ENCODE measurements at places on chromosomes 12 and 14. TPM values are rescaled to one million over a fixed set of nuclear protein-coding genes. Genes with fewer than 3 reads are reported as not detected.
A peak's percentile ranks its signal among the peaks of the same experiment; 100 is the strongest.

Gene HOTAIR
- not detected for total RNA-seq

Gene SAMD15
- total RNA-seq: 2.8 TPM

Gene SYT10
- total RNA-seq: 0.21 TPM

Gene EIF2S3B
- 0.68 TPM for total RNA-seq

Gene FGD6
- 22.9 TPM for total RNA-seq

Gene RPS6KL1
- total RNA-seq: 2.0 TPM

Gene CPM
- total RNA-seq: 224 TPM

DNA sequence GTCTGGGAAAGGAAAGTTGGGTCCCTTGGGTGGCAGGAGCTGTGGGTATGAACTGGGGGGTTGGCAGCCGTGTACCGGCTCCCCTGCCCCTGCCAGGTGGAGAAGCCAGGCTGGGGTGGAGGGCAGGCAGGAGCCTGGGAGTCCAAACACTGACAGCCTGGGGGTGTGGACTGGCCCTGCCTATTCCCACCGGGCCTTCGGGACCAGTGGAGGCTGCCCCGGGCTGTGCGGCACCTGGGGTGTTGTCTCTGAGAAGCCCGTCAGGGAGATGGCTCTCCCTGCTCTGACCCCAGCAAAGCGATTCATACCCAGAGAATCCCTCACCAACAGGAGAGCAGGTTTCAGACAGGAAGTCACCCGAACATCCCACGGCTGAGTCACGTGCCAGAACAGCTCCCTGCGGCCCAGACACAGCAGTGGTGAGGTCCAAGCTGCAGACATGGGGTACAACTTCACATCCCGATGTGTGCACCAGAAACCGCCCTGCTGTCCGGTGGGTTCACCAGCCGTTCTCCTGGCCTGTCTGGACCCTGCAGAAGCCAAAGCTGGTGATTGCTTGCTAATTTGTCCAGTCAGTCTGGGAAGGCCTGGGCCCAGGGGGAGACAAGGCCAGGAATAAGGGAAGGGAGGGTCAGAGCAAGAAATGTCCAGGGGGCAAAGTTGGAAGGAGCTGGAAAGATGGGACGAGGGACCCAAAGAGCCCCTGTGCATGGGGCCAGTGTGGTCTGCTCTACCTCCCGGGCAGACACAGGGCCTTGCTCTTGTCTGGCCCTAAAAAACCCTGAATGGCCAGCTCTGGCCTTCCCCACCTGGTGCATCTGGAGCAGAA lies 2.1 kb upstream of the GPR132 start:
- H3K36me3 ChIP-seq: no peaks in the 10 kb centered on the region
- H3K4me3 ChIP-seq: no peak overlapping the region
- H3K27me3 ChIP-seq: no peaks in the 10 kb centered on the region
- peaks cover 55% of the 10 kb centered on the region for H3K4me1 ChIP-seq
- H3K27ac ChIP-seq: peak overlapping the region; percentile 84

- no peaks in the 10 kb centered on the region for H3K4me1 ChIP-seq
- H3K27ac ChIP-seq: no peak overlapping the region
- no peaks in the 10 kb centered on the region for H3K27me3 ChIP-seq
- H3K36me3 ChIP-seq: no peaks in the 10 kb centered on the region
- DNase-seq: no peak
- H3K4me3 ChIP-seq: no peak overlapping the region
Measured at GRCh38 chr12:83538361-83538965, 851.8 kb downstream of the TMTC2 start.

GRCh38 chr12:1680804-1681492 lies 9.9 kb upstream of the ADIPOR2 start:
- peak overlapping the region; percentile 47 for H3K27ac ChIP-seq
- H3K4me3 ChIP-seq: no peak overlapping the region
- no peaks in the 10 kb centered on the region for H3K36me3 ChIP-seq

DNA sequence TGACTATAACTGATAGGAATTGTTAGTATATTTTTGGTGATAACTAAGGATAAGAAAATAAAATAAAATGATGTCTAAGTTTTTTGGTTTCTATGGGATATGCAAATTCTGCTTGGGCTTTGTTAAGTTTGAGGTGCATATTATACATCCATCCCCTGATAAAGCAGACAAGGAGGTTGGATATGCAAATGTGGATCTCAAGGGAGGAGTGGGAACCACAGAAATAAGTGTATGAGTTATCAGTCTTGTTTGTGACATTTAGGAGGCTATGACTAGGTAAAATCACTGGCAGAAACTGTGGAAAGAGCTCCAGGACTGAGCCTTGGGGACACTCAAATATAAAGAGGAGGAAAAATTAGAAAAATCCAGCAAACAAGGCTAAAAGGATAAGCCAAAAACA lies 719.4 kb downstream of the RERGL start:
- no peak overlapping the region for H3K27ac ChIP-seq
- no peak overlapping the region for H3K4me3 ChIP-seq
- no peaks in the 10 kb centered on the region for H3K4me1 ChIP-seq
- H3K36me3 ChIP-seq: no peaks in the 10 kb centered on the region
- no peak for DNase-seq

GRCh38 chr14:26730929-26731618 lies 133.2 kb upstream of the NOVA1 start:
- no peak for DNase-seq
- no peak overlapping the region for H3K4me3 ChIP-seq
- H3K36me3 ChIP-seq: no peaks in the 10 kb centered on the region
- no peaks in the 10 kb centered on the region for H3K4me1 ChIP-seq
- H3K27me3 ChIP-seq: no peaks in the 10 kb centered on the region

DNA sequence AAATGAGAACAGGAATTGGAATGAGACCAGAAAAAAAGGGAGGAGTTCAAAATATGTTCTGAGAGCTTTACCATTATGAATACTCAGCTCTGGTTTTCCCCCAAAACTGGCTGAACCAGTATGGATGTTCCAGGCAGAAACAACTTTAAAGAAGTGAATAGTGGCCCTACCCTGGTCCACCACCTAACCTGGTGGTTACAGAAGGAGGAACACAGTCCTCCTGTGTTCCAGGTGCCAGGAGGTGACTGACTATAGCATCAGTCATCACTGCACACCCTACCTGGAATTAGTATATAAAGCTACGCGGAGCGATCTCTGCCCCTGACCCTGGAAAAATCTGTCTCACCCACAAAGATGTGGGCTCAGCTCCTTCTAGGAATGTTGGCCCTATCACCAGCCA lies at the start of gene A2ML1:
Gene A2ML1, plus strand, starts transcription at position 324 of the 400 bp plus-strand sequence. Its CDS starts 31 bp downstream, at position 355.
- H3K27me3 ChIP-seq: no peaks in the 10 kb centered on the region
- H3K27ac ChIP-seq: no peak within 1 kb of the TSS
- H3K36me3 ChIP-seq: no peaks in the 10 kb centered on the region

- H3K36me3 ChIP-seq: no peaks in the 10 kb centered on the region
- H3K4me1 ChIP-seq: no peaks in the 10 kb centered on the region
- no peak overlapping the region for H3K4me3 ChIP-seq
- no peak for DNase-seq
- H3K27me3 ChIP-seq: no peaks in the 10 kb centered on the region
Measured at GRCh38 chr12:30814295-30814655, 59.5 kb upstream of the CAPRIN2 start.

GRCh38 chr12:92199819-92200576 lies 54.4 kb upstream of the BTG1 start:
- DNase-seq: no peak
- no peak overlapping the region for H3K27ac ChIP-seq
- no peaks in the 10 kb centered on the region for H3K4me1 ChIP-seq
- no peaks in the 10 kb centered on the region for H3K27me3 ChIP-seq

DNA sequence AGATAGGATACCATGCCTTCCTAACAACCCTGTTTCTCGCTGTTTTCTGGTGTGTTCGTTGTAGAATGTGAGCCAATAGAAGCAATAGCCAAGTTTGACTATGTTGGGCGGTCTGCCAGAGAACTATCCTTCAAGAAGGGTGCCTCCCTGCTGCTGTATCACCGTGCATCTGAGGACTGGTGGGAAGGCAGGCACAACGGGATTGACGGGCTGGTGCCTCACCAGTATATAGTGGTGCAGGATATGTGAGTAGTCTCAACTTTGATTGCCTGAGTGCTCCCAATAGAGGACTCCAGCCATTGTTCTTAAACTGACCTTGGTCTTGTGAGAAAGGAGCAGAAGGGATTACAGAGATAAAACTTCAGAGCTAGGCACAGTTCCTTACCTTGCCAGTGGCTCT lies 96.2 kb downstream of the KICS2 start:
- DNase-seq: no peak
- H3K27ac ChIP-seq: no peak overlapping the region
- no peak overlapping the region for H3K4me3 ChIP-seq
- peaks cover 8% of the 10 kb centered on the region for H3K36me3 ChIP-seq
- H3K4me1 ChIP-seq: no peaks in the 10 kb centered on the region

DNA sequence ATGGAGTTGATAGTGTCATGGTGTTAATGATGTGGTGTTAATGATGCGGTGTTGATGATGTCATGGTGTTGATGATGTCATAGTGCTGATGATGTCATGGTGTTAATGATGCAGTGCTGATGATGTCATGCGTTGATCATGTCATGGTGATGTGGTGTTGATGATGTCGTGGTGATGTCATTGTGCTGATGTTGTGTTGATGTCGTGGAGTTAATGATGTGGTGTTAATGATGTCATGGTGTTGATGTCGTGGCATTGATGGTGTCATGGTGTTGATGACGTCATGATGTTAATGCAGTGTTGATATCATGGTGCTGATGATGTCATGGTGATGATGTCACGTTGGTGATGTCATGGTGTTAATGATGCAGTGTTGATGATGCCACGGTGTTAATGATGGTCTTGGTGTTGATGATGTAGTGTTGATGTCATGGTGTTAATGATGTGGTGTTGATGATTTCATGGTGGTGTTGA lies 49.1 kb upstream of the RIMBP2 start:
- no peaks in the 10 kb centered on the region for H3K4me1 ChIP-seq
- H3K27ac ChIP-seq: no peak overlapping the region
- DNase-seq: no peak
- H3K36me3 ChIP-seq: no peaks in the 10 kb centered on the region
- H3K27me3 ChIP-seq: peaks cover 17% of the 10 kb centered on the region

DNA sequence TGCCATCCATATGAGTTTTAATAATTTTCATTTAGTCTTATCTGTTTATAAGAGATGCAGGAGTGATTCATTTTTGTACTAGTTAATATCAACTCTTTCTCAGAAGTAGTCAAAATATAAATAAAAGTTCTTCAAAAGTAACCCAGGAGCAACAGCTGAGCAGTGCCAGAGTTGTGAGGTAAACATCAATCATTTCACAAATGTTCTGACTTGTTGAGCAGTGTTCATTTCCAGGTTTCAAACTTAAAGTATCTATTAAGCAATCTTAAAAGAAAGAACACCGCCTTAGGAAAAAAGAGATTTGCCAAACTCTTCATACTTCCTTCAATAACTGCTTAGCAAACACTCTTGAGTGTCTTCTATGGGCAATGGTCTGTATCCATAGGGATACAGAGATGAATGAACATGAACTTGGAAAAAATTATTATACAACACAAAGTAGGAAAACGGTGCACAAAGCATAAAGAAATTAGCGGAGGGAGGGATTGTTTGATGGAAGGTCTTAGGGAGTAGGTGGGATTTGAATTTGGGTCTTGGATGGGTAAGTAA lies 41.9 kb upstream of the POC1B start:
- DNase-seq: no peak
- no peaks in the 10 kb centered on the region for H3K36me3 ChIP-seq
- no peak overlapping the region for H3K27ac ChIP-seq
- no peak overlapping the region for H3K4me3 ChIP-seq

DNA sequence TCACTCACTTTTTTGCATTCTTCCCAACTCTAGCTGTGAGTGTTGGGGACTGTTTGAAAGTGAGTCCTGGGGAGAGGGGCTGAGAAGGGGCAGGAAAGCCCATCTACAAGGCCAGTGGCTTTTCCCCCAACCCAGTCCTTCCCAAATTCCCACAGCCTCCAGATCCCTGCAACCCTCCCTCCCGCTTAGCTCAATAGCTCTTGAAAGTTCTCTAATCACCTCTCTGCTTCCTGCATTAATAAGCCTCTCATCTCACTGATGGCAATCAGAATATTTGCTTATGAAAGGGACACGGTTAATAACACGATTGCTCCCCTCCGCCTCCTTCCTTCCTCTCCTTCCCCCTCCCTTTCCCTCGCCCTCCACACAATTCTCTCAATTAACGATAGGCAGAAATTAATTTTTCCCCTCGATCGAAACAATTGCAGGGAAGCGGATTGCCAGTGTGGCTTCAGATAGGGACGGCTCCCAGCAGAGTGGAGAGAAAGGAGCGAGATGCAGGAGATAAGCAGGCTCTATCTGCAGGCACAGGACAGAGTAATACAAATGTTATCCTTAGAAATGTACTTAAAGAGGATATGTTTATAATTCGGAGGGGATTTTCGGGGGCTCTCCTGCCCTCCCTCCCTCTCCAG lies 15.1 kb upstream of the GPATCH2L start:
- no peaks in the 10 kb centered on the region for H3K36me3 ChIP-seq
- peaks cover 79% of the 10 kb centered on the region for H3K27me3 ChIP-seq
- no peak for DNase-seq

- no peaks in the 10 kb centered on the region for H3K36me3 ChIP-seq
- no peaks in the 10 kb centered on the region for H3K4me1 ChIP-seq
- no peaks in the 10 kb centered on the region for H3K27me3 ChIP-seq
- H3K27ac ChIP-seq: no peak overlapping the region
- H3K4me3 ChIP-seq: no peak overlapping the region
- no peak for DNase-seq
Measured at GRCh38 chr12:50839042-50839441, 3.7 kb upstream of the TMPRSS12 start.

DNA sequence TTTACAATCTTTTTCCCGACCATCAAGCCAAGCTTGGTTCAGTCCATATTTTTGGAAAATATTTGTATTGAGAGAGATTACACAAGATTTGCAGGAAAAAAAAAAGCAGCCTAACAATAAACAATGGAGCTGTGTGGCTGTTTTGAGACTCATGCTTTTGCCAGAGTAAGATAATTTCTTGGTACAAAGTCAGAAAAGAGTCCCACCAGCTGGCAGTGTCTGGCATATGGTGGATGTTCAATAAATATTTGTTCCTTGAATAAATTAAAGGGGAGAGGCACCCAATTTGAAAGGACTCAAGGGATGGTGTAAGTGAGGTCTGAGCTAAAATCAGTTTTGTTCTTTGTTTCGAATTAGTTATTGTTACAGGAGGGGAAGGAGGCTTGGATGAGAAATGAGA lies 78.1 kb upstream of the RPH3A start:
- no peaks in the 10 kb centered on the region for H3K4me1 ChIP-seq
- no peak for DNase-seq
- H3K27me3 ChIP-seq: no peaks in the 10 kb centered on the region
- H3K27ac ChIP-seq: no peak overlapping the region

DNA sequence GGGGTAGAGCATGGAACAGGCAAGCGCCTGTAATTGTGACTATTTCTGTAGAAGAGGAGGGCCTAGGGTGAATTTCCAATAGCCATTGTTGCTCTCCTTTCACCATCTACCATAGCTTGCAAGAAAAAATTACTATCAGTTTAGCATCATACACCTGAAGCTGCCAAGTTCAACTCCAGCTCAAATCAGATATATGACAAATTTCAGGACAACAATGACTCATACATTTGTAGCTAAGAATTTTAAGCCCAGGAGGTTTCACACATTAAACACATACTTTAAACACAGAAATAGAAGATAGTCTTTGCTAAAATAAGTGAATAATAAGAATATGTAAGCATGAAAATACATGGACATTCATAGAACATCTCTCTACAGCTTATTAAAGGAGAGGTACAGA lies 17.6 kb upstream of the G2E3 start:
- DNase-seq: no peak
- no peaks in the 10 kb centered on the region for H3K36me3 ChIP-seq
- no peaks in the 10 kb centered on the region for H3K4me1 ChIP-seq
- no peak overlapping the region for H3K4me3 ChIP-seq
- H3K27me3 ChIP-seq: no peaks in the 10 kb centered on the region
- no peak overlapping the region for H3K27ac ChIP-seq

Data from lower lobe of right lung (tissue), 2 donors.